Skeletal muscle cell (primary cell): ENCODE measurements at places on chromosomes 1 and 21.

- peak; percentile 72 for DNase-seq
These were observed 226.1 kb downstream of the KCTD3 start for GRCh38 chr1:215793180-215793579.

DNA sequence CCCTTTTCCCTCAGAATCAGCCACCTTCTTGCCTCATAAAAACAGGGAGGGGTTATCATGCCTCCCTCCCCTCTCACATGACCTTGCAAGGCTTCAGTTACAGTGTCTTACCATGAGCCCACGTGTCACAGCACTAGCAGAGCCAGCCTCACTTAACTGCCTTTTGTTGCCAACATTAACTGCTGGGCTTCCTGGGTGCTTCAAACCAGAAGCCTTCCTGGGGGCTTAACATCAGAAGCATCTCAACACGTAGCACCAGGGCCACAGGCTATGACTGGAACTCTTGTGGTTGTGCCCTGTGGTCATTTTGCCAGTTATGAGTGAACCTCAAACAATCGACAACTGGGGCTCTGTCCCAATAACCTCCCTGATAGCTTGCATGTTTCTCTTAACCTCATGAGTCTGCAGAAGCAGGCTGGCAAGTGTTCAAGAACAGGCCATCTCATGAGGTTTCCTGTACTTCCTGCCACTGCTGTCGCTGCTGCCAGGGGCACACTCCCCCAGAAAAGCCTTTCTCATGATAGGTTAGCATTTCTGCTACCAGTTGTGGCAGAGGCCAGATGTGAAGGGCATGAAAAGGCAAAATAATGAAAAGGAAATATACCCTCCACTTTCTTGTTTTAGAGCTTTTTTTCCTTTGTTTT, 132.2 kb downstream of the GLUL start:
- DNase-seq, result peak; percentile 59

- no peak for DNase-seq
These were observed 16.2 kb downstream of the PLEKHO1 start for GRCh38 chr1:150165622-150166612.

DNA sequence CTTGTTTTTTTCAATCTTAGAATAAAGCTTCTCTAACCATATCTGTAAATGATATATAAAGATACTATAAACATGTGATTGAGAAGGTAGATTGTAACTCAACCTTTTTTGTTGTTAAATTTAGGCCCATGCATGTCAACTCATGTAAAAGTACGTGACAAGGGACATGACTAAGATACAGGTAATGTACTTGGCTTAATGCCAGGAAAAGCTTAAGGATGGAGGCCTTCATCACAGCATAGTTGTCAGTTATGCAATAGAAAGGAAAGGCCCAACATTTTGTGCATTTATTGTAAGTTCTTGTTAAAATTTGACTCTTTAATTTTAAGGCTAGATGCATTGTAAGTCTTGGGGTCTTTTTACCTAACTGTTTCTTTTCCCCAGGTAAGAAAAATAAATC, 305.1 kb downstream of the LTN1 start:
- no peak for DNase-seq

GRCh38 chr1:33577663-33578062, 105.2 kb downstream of the ZSCAN20 start:
- no peak for DNase-seq

DNA sequence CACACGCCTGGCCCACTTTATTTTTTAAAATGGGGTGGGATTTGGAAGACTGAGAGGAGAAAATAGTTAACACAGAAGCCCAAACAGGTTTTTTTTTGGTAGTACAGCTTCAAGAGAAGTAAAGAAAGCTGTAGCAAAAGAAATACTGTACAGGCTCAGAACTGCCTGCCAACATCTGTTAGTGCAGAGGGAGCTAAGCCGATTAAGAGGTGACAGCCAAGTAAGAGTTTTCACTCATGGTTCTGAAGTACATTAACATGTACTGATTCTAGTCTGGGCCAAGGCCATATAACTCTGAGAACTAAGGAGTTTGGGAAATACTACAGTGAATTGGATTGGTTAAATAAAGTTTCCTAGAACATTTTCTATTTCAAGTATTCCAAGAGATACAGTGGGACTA, 51.6 kb downstream of the EIF2B3 start:
- DNase-seq, result no peak

GRCh38 chr1:226966683-226967082, 26.6 kb downstream of the COQ8A start:
- no peak for DNase-seq

DNA sequence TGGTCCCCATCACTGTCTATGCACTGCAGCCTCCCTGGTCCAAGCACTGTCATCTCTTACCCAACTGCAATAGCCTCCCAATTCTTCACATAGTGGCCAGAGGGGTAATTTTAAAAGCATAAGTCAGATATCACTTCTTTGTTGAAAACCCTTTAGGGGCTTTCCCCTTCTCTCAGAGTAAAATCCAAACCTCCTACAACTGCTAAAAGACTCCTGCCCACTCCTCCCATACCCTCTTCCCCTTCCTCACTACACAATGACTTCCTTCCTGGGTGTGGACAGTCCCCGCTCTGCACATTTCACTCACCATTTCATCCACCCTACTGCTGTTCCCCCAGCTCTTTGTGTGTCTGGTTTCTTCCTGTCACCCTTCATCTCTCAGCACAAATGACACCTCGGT, 8.3 kb downstream of the MCOLN2 start:
- no peak for DNase-seq

DNA sequence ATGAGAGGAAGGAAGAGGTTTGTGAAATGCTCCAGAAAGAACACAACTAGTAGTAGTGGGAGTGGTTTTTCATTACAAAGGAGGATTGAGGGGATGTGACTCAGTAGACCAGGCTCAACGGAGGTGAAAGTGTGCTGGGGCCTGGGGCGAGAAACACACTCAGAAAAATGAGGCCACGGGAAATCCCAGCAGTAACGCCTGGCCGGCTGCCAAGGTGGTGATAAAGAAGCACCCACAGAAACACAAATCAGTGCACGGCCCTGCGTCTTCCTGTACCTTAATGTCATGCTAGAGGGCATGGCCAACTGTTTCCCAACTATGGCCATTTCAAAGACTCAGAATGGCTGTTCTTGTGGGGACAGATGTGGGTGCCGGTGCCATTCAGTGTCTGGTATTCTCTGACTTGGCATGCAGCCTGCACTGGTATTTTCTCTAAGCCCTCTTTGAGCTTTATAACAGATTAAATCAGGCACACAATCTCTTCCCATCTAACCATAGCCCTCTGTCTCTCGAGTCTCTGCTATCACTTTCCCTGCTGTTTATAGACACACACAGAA, 38.2 kb downstream of the URB2 start:
- DNase-seq, result no peak

DNA sequence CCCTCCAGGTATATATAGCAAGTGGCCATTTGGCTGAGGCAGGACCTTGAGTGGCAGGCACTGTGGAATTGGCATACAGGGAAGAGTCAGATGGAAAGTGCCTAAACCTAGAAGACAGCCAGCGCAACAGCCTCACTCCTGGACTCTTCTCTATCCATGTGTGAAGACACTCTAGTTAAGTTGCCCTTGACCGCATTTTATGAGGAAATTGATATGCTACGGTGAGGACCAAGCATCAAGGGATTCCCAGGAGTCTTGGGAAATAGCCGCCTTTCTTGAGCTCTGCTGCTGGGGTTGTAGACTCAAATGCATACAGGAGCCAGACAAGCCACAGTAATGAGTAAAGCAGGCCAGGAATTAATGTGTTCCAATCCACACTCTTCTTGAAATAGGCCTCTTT, 145.9 kb upstream of the KAZN start:
- no peak for DNase-seq

- DNase-seq, result no peak
These were observed 197.2 kb downstream of the RWDD3 start for GRCh38 chr1:95431235-95431634.
